ENCODE measurements at places on chromosomes 2 and 18.

DNA sequence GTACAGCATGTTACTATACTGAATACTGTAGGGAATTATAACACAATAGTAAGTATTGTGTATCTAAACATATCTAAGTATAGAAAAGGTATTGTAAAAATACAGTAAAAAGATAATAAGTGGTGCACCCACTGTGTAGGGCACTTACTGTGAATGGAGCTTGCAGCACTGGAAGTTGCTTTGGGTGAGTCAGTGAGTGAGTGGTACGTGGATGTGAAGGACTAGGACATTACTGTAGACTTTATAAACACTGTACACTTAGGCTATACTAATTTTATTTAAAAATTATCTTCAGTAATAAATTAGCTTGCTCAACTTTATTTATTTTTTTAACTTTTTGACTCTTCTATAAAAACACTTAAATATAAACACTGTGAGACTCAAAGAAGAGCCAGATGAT is 82.6 kb downstream of the MTA3 start:
- no peak for DNase-seq

DNA sequence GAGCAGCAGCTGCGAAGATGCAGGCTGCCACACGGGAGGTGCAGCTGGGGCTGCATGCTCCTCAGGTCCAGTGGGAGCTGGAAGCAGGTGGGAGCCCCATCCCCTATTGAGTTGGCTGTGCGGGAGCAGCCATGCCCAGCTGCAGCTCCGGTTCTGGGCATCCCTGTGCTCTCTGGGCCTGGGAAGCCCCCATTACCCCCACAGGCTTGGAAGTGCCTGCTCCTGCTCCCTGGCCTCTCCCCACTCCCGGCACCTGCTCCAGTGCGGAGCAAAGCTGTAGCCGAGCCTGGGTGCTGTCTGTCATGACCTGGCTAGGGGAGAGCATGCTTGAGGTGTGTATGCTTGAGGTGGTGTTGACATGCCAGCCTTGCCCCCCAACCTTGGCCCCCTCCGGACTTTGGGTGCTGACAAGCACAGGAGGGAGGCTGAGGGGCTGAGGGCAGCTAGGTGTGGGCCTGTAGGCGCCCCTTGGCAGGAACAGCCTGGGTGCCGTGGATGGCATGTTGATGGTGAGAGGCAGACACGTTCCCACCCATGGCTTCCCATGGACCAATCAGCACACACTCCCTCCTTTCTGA is 21.5 kb downstream of the ANKRD29 start:
- no peak for DNase-seq

- peak; percentile 18 for DNase-seq
Measured at GRCh38 chr2:14614017-14614416, 18.5 kb upstream of the LRATD1 start.

GRCh38 chr2:126463892-126464674 is 191.9 kb upstream of the GYPC start:
- no peak for DNase-seq

DNA sequence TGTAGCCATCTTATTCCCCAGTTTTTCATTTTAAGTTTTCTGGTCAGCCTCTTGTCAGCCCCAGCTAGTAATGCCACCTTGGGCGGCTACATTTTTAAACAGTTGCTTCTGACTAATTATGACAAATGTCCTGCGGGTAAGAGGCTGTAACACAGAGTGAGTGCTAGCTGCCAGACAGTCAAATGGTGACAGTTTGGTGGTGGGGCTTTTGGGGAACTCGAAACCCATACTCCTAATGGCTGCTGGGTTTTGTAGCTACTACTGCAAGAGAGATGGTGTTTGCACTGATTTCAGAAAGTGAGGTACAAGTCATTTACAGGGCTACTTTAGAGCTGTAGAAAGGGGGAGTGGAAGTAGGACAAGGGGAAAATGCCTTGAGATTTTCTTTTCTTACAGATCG is 48.2 kb downstream of the ZCCHC2 start:
- no peak for DNase-seq

DNA sequence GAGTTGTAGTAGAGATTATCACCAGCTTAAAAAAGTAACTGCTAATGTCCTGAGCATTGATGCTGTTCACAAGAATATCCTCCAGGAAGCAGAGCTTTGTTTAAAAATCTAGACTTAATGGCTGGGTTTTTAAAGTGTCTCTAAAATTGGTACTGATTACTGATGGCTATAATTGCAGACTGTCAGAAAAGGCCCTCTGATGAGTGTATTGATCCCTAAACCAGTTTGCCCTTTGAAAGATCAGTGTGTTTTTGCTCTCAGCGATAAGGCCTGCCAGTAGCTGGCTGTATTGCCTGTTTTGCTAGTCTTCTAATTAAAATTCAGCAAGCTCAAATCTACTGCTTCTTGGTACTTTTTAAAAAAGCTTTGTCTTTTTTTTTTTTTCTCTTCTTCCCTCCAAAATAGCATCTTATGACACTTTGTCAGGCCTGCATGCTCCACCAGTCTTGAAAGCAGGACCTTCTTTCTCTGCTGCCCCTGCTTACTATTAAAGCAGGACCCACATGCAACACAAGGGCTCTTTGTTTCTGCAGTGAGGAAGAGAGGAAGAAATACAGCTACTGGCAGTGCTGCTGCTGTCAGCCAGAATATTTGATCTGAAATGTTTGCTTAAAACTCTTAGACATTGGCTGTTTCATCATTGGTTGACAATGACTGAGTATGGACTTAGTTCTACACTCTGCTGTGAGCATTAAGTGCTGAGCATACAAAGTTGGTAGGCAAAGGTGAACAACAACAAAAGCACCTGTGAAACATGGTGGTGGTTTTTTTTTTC is 1.8 kb downstream of the SEC11C start:
- DNase-seq: no peak

DNA sequence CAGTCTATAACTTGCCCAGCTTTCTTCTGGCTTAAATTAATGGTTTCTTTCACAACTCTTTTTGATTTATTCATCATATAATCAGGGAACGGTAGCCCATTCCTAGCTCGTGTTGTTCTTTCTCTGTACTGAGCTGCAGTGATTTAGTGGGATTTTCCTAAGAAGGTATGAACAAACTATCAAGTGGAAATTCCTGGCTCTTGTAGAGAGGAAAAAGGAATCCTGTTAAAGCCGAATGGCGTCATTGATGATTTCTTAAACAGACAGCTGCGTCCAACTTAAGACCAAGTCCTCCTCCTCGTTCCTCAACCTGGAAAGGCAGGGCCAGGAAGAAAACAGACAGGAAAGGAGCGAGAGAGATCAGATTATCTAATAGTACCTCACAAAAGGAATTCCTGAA is 69.2 kb upstream of the CABLES1 start:
- no peak for DNase-seq

DNA sequence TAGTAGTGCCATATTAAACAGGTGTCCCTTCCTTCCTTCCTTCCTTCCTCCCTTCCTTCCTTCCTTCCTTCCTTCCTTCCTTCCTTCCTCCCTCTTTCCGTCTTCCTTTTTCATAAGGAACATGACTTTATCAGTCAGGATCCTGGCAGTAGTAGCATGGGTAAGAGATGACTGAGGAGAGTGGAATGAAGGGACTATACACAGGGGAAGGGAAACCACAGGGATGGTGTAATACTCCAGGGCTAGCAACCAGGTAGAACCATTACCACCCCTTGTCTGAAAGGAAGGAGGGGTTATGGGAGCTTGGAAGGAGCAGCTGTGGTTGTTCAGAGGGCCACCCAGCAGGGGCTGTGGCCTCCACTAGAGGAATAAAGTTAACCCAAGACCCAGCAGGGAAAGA is 23.2 kb upstream of the KDM3A start:
- peak; percentile 20 for DNase-seq

- DNase-seq: no peak
Measured at GRCh38 chr2:180356676-180357075, 349.6 kb upstream of the CWC22 start.

DNA sequence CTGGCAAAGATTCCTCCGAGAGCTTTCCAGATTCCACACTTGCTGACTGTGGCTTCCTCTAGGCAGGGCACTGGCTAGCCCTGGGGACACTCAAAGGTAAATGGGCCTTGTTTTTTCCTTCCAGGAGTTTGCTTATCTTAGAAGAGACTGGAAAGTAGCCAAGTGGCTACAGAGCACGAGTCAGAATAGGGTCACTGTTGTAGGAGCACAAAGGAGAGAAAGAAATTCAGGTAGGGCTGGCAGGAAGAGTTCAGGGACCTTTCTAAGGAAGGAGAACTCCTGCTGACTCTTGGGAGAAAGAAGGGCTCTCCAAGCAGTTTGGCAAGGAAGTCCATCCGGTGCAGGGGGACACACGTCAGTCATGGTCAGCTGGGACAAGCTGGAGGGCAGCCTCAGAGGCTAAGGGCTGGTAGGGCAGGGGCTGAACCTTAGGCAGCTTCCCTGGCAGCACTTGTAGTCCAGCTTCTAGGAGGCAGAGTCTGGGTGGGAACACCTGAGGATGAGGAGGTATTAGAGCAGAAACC is 39.5 kb downstream of the NIFK start:
- no peak for DNase-seq

DNA sequence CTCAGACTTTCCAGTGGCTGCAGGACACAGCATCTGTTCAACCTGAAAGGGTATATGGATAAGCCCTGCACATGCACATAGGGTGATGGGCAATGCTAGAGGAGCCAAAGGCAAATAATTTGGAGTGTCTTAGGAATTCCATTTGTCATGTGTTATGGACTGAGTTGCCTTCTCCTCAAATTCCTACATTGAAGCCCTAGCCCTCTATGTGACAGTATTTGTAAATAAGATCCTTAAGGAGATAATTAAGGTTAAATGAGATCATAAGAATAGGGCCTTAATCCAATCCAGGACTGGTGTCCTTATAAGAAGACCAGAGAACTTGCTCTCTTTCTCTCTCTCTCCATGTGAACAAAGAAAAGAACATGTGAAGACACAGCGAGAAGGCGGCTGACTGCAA is 42.9 kb upstream of the CREG2 start:
- no peak for DNase-seq

DNA sequence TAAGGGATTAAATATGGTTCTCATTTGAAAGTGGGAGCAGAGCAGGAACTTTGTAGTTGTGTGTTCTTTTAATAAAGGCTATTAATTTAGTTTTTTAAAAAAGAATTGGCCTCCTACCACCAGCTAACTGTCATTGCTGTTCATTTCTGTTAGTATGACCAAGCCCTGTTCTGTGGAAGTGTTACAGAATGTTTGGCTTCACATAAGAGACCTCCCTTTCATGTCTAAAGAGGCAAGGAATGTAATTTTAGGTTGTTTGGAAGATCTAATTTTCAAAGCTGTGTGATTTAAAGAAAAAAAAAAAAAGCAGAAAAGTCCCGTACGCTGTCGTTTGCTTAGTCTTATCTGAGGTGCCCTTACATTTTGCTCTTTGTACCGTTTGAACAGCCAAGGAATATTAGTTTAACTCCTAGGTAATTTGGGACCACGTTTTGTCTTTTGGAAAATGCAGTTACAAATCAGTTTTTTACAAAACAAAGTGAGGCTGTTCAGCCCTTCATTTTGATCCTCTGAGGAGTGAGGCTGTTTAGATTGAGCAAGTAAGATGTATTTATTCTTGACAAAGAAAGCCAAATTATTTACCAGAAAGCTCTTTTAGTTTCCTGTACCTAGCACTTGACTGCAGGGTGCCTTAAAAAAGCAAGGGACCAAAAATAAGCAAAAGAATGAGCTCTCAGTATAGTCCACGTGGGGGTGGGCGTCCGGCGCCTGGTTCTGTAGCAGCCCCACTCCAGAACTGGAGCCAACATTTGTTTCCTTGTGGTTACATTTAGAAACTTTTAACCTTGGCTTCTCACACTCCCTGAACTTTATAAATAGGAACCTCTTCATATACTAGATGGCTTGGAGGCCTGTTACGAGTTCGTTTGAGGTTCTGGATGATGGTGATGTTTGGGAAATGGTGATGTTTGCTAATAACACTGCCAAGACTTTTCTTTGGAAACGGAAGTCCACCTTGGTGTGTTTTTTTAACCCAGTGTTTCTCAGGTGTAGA is 136.2 kb downstream of the FMNL2 start:
- DNase-seq: no peak

DNA sequence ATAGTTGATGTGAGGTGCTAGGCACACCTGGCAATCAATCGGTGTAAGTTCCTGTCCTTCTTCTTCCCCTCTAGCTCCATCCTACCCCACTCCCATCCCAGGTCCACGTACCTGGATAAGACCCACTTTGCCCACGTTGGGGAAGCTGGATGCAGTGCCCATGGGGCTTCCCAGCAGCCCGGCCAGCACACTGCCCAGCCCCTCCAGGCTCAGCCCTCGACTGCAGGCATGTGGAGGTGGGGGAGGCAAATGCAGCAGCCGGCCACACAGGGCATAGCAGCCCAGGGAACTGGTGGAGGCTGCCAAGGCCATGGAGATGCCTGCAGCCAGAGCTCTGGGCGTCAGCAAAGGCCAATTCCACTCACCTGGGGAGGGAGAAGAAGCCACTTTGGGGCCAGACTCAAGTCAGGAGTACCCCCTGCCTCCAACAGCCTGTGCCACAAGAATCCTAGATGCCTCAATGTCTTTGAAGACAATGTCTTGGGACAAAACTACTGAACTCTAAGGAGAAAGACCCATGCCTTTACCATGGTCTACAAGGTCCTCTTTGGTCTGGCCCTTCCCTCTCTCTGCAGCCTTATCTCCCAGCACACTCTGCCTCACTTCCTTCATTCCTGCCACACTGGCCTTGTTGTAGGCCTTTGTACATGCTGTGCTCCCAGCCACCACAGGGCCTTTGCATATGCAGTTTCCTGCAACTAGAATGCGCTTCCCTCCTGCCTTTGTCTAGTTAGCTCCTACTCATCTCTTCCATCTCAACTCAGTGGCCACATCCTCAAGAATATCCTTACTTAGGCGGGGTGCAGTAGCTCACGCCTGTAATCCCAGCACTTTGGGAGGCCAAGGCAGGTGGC is 4.5 kb downstream of the SLC23A3 start:
- no peak for DNase-seq

GRCh38 chr2:69103419-69103818 is 90.4 kb downstream of the ANTXR1 start:
- no peak for DNase-seq
